ENCODE measurements at places on chromosomes 1 and 21.

DNA sequence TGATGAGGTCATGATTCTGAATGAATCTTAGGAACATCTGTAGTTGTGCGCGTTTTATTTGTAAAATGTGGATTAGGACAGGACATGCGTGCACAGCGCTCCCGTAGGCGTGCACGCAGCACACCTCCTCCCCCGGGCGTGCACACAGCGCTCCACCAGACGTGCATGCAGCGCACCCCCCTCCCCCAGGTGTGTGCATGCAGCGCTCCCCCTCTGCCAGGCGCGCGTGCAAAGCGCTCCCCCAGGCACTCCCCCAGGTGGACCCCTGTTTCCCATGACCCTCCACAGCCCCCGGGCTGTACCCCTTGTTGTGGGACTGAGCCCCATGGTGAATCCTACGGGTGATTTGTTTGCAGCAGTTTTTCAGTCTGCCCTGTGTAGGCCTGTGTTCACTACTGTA is 61.6 kb downstream of the S100B start:
- DNase-seq: no peak

- DNase-seq: no peak
Measured at GRCh38 chr1:31127266-31127665, 61.7 kb upstream of the PUM1 start.

GRCh38 chr1:53526451-53527101 is 67.4 kb downstream of the DMRTB1 start:
- no peak for DNase-seq

- DNase-seq: peak; percentile 47
Measured at GRCh38 chr1:197356723-197357533, 88.9 kb downstream of the CRB1 start.

DNA sequence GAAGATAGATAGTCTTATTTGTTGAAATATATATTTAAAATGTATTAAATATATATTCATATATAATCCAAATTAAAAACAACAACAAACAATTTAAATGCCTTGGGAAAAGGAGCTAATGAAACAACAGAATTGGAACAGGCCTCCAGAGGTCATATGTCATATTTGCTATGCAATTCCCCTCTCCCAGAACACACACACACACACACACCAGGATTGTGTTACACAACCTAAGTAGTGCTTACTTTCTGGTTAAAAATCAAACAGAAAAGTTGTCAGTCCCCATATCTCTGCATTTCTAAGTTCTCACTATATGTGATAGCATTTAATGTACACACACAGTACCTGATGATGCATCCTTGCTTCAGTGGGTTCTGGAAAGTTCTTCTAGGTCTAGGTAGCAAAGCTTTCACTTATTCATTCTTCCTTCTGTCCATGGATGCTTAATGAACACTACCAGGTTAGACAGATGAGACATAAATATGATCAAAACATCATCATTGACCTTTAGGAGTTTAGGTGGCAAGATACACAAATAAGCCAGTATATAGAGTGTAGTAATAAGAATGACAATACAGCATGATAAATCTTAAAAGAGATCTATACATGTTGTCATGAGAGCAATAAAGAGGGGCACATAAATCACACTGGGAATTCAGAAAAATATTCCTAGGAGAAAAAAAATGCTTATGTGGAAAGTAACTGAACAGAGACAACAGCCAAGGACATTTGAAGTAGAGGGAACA is 662.8 kb downstream of the PTPRC start:
- no peak for DNase-seq

DNA sequence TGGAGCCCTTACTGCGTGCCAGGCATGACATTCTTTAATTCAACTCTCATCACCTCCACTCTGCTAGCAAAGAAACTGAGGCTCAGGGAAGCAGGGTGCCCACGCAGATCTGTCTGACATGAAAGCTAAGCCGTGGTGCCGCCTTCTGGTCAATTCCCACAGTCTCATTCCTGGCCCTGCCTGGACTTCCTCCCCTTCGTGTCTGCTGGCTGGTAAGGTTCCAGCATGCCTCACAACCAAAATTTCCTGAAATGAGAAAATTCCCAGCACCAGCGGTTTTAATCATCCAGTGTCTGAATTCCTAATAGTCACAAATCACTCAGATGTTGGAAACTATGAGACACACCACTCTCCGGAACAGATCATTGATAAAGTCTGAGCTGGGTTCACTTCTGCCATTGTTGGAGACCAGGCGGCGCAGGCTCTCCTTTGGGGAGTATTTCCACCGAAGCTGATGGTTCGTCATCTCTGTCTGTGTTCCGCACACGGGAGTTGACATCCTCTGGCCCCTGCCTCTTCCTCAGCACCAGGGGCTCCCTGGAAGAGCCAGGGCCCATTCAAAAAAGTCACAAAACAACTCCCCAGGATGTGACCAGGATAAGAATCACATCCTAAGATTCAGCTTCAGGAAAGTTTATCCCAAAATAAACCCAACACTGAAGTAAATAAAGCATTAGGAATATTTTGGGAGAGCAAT is 167.7 kb downstream of the PLPP3 start:
- DNase-seq: no peak

DNA sequence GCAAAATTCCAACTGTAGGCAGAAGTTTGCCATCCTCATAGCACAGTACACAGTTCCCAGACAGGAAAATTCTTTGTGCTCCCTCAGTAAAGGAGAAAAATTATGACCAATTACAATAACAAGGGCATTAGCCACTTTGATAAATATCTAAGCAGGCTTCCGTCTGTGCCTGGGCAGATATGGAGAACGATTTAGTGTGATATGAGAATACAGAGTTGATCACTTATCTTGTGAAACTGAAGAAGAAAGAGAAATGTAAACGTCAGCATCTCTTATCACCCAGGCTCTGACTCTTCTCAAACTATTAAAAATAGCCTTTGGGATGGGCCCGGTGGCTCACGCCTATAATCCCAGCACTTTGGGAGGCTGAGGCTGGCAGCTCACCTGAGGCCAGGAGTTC is 54.5 kb upstream of the TIAM1 start:
- DNase-seq: no peak

DNA sequence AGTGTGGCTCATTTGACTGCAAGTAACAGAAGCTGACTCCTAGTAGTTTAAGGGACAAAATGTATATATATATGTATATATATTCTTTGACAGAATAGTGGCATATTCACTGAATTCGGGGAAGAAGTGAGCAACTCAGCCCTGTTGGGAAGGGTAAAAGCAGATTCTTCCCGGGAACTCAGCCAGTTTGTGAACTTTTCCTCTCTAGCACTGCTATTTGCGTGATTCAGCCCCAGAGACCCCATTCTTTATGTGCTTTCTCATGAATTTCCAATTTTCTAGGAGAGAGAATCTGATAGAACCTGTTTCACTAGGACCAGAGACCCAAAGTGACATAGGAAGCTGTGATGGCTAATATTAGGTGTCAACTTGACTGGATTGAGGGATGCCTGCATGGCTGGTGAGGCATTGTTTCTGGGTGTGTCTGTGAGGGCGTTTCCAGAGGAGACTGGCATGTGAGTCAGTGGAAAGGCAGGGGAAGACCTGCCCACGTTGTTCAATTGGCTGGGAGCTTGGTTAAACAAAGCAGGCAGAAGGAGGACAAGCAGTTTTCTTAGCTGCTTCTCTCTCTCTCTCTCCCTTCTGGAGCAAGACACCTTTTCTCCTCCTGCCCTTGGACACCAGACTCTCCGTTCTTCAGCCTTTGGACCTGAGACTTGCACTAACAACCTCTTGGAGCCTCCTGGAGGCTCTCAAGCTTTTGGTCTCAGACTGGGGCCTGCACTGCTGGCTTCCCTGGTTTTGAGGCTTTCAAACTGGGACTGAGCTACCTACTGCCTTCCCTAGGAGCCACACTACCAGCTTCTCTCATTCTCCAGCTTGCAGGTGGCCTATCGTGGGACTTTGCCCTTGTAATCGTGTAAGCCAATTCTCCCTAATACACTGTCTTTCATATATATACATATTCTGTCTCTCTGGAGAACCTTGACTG is 93.4 kb upstream of the KCNK1 start:
- DNase-seq: no peak

DNA sequence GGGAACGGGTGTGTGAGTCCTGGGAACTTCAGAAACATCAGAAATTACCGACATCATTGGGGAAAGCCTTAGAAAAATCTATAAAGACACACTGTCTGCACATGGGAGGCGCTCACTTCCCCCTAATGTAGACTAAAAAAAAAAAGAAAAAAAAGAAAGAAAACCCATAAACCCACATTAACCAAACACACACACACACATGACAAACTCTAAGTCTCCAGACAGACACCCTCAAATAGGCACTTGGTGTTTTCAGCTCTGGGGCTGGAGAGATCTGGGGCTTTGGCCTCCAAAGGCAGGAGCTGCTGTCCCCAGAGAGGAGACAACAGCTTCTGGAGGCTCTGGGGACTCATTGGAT is 13.2 kb upstream of the SDHB start:
- DNase-seq: no peak

DNA sequence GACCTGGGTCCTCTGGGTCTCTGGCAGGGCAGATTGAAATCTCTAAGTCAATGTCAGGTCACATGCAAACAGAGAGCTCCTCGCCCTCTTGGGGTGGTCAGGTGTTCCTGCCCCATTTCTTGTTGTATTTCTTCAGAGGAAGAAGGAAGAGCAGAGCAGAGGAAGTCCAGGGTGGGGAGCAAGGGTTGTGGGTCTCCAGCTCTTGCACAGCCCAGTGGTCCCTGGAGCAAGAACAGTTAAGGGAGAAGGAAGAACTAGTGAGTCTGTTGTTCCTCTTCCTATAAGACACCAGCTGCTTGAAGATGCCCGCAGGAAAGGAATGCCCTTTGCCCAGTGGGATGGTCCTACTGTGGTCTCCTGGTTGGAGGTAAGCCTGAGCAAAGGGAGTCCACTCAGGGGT is 26.3 kb downstream of the MYOG start:
- no peak for DNase-seq

GRCh38 chr1:65149351-65150107 is 1.5 kb downstream of the AK4 start:
- peak; percentile 25 for DNase-seq

GRCh38 chr1:223531742-223532341 is 133.7 kb downstream of the CAPN8 start:
- peak; percentile 23 for DNase-seq

DNA sequence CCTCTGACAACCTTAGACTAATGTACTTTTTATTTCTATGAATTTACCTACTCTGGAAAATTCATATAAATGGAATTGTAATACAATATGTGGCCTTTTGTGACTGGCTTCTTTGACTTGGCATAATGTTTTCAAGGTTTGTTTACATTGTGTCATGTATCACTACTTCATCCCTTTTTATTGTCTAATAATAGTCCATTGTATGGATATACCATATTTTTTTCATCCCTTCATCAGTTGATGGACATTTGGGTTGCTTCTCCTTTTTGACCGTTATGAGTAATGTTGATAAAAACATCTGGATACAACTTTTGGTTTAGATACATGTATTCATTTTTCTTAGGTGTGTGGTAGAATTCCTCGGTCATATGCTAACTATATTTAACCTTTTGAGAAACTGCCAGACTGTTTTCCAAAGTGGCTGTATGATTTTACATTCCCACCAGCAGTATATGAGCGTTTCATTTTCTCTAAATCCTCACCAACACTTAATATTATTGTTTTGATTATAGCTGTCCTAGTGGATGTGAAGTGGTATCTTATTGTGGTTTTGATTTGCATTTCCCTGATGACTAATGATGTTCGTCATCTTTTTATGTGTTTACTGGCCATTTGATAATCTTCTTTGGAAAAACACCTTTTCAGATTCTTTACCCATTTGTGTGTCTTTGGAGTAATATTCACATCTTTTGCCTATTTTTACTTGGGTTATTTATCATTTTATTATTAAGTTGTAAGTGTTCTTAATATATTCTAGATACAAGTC is 3.5 kb downstream of the RO60 start:
- DNase-seq: no peak

- DNase-seq: peak; percentile 93
Measured at GRCh38 chr1:232335741-232336293, 294.1 kb downstream of the SIPA1L2 start.

DNA sequence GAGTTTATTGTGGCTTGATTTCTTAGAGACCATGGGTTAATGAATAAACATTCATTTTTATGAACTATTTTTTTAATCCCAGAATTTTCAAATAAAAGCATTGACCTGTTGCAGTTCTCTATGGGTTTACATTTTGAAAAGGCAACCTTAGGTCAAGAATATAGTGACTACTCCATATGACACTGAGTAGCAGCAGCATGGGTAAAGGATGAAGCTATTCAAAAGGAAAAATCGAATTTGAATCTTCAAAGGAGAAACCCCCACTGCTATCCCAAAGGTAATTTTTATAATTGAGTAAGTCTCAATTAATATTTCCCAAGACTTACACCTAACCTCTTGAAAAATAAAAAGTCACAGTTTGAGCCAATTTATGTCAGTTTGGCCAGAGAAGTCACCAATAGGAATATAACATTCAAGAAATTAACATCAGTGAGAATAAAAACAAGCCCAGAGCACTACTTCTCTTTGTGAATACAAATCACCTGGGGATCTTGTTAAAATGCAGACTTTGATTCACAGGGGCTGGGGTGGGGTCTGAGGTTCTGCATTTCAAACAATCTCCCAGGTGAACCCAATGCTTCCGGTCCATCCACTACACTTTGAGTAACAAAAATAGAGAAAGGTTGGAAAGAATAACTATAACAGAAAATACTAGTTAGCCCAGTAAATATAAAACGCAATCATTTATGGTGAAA is 39.8 kb downstream of the USP1 start:
- DNase-seq: no peak

DNA sequence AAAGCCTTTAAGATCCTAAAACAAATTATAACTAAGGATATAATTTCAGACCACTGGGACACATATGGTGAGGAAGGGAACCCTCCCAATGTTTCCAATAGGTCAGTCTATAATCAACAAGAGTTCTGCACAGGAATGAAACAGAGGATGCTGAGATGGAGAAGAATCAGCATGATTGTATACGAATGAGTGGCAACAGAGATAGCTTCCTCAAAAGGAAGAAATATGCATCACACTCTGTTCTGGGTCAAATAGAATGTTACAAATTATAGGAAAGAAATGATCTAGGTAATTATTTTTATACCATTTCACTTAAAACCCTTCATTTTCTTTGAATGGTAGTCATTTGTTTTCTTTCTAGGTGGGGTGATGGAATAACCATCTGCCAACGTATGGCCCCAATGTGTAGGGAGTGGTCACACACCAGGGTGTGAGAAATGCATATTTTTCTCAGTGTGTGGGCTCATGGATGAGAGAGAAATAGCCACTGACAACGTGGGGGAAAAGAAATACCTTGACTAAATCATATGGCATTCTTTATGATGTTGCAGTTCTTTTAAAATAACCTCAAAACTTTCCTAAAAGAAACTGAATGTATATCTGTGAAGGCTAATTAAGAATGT is 104.6 kb upstream of the IVNS1ABP start:
- no peak for DNase-seq

GRCh38 chr1:111647736-111648135 is 28.1 kb downstream of the RAP1A start:
- no peak for DNase-seq

DNA sequence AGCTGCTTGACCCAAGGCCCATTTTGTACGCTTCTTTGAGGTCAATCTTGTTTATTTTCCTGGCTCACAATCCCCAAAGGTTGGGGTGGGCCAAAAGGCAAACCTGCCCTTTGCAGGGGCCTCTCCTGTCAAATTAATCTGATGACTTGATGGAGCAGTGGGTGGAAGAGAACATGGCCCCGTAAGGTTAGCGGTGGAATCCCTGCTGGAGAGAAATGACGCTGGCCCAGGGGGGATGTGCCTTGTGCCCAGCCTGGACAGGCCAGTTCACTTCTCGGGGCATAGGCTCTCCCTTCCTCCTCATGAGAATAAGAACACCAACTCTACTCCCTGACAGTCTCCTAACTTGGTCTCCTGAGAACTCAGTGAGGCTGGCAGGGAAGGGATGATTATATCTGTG is 40.5 kb downstream of the C1orf198 start:
- DNase-seq: no peak
